ENCODE measurements at places on chromosomes 2 and 18. TPM values are rescaled to one million over a fixed set of nuclear protein-coding genes. Genes with fewer than 3 reads are reported as not detected.
A peak's percentile ranks its signal among the peaks of the same experiment; 100 is the strongest.

Gene CAVIN2
- total RNA-seq, result 0.14 TPM

Gene LIMS4
- not detected for total RNA-seq

Gene TMEM17
- not detected for total RNA-seq

Gene KCNIP3
- total RNA-seq, result 0.52 TPM

Gene ARMC9
- 0.16 TPM for total RNA-seq

Gene CD207
- total RNA-seq, result not detected

Gene SYT4
- not detected for total RNA-seq

Gene POTEJ
- not detected for total RNA-seq

Gene DRC1
- not detected for total RNA-seq

Gene MOGAT1
- total RNA-seq, result not detected

Gene ASB18
- total RNA-seq, result not detected

DNA sequence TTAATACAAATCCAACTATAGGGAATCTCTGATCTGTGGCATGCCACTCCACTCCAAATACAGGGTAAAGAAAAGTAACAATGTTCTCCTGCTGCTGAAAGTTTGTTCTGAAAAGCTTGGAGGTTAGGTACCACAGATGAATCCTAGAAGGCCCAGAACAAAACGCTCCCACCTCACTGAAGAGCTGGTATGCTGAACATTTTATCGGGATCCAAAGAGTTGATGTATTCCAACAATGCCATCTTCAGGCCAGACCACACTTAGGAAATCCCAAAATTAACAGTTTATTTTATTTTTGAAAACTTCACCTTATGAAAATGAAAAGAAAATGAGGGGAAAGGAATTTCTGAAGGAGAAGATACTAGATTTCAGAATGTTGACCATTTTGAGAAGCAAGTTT is 145.1 kb upstream of the CDH19 start:
- no peak for DNase-seq

- no peak for DNase-seq
Measured at GRCh38 chr2:107411267-107411666, 415.4 kb upstream of the RGPD4 start.

GRCh38 chr2:102143450-102143985 is 972 bp downstream of the IL1R1 start:
- DNase-seq, result no peak

DNA sequence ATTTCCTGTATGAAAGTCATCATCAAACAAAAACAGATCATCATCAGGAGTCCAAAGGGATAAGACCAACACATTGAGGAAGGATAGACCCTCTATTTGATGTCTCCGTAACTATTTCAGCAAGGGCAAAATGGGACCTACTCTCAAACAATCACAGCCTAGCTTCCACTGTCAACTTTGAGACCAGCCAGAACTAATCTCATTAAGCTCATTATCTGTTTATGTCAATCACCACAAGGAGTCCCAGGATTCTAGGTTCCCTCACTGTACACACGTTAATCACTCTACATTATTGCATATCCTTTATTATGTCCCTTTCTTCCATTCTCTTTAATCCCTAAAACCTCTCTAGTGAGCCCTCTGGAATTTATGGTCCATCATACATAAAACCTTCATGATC is 370.3 kb upstream of the LINC00305 start:
- DNase-seq, result no peak

DNA sequence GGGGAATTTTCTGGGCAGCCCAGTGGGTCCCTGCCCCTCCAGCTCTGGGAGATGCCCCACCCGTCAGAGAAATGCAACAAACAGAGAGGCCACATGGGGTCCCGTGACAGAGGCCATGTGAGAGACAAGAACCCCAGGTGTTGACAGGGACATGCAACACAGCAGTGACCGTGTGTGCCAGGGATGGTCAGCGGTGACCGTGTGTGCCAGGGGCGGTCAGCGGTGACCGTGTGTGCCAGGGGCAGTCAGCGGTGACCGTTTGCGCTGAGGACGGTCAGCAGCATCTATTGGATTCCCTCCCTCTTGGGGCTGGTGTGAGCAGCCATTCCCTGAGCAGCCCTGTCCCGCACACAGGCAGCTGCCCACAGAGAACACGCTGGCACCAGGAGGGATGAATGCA is 146.6 kb upstream of the OTOS start:
- no peak for DNase-seq

DNA sequence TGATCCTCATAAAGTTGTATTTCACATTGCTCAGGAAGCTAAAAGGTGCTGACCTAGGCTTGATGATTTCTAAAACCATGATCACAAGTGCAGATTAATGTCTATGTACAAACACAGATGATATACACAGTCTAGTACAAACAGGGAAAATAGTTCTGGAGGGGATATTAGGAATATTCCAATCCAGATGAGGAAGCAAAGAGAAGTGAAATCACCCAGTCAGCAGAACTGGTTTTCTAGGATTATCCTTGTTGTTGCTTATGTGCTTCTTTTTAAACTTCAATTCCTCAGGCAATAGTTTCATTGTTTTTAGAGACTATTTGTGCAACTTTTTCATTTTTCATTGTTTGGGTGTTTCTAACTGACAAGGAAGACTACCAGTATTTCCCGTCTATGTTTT is 4.7 kb downstream of the IL1A start:
- no peak for DNase-seq

DNA sequence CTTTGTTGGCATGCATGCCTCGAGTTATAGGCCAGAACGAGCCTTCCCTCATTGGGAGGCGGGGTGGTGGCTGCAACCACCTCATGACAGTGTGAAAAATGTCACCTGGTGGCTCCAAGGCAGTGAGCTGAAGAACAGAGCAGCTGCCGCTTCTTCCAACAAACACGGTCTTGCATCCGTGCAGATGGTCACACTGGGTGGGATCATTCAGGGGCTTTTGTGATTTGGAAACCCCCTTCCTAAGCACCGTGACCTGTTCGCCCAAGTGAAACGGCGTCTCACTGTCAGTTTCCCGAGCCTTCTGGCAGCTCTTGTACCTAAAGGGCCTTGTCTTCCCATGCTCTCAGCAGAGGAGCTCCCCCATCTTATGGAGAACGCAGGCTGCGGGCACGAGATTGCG is 159.7 kb downstream of the NAPG start:
- no peak for DNase-seq

- peak; percentile 12 for DNase-seq
Measured at GRCh38 chr2:151289972-151290866, 751 bp upstream of the NMI start.

DNA sequence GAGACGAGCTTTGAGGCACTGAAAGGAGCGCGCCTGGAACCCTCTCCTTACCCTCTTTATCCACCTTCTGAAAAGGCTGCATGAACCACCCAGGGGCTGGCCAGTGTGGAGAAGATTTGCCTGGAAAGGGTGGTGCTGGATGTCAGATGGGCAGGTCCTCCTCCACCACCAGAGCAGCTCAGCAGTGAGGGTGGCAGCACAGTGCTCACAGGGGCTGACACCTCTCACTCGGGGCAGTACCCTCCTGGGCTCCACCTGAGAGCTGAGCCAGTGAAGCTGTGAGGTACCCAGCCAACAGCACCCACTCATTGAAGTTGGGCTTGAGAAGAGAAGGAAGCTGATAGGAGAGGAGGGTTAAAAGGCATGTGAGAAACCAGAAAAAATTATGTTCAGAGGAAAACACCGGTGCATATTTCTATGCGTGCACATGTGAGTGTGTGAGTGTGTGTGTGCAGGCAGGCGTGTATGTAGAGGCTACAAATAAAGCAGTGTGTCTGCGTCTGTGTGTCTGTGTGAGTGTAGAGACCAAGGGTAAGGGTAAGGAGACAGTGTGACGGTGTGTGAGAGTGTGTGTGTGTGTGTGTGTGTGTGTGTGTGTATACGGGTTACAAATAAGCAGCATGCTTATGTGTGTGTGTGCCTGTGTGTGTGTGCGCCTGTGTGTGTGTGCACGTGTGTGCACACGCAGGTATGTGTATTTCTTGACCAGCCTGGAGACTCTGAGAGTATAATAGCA is 40.7 kb downstream of the TEX44 start:
- no peak for DNase-seq

- DNase-seq, result no peak
Measured at GRCh38 chr2:191760655-191761262, 82.8 kb downstream of the NABP1 start.

DNA sequence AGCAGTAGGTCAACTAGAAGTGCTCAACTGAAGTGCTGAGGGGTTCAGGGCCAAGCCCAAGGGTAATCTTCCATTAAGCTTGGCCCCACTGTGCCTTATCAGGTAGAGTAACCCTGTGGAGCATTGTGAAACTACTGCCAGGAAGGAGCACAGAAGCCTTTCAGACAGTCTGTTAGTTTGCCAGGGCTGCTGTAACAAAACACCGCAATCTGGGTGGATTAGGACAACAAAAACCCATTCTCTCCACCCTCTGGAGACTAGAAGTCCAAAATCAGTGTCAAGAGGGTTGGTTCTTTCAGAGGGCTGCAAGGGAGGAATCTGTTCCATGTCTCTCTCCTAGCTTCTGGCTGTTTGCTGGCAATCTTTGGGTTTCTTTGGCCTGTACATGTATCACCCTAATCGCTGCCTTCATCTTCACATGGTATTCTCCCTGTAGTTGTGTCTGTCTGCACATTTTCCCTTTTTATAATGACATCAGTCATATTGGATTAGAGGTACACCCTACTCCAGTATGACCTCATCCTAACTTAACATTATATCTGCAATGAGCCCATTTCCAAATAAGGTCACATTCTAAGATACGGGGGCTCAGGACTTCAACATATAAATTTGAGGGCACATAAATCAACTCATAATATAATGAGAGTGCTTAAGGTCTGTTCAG is 21.2 kb downstream of the VIT start:
- no peak for DNase-seq

DNA sequence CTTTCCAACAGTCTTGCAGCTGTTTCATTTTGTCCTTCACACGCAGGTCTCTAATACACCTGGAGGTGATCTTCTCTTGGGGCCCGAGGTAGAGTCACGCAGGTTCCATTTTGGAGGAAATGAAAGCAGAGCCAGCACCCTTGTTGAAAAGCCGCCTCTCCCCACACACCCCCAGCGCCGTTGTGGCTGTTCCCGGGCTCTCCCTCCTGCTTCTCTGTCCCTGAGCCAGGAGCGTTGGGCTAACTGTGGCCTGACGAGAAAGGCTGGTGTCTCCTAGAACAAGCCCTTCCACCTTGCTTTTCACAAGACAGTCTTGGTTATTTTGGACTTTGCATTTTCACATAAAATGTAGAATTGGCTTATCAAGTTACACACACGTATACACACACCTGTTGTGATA is 16.3 kb downstream of the SNED1 start:
- DNase-seq, result no peak

- peak; percentile 70 for DNase-seq
Measured at GRCh38 chr2:42568401-42569115, at the start of gene MTA3. Gene MTA3 (plus strand): TSS chr2:42568632. CDS start chr2:42568746, 114 bp downstream.

- DNase-seq, result no peak
Measured at GRCh38 chr18:61727241-61728193, 165.3 kb downstream of the RNF152 start.

DNA sequence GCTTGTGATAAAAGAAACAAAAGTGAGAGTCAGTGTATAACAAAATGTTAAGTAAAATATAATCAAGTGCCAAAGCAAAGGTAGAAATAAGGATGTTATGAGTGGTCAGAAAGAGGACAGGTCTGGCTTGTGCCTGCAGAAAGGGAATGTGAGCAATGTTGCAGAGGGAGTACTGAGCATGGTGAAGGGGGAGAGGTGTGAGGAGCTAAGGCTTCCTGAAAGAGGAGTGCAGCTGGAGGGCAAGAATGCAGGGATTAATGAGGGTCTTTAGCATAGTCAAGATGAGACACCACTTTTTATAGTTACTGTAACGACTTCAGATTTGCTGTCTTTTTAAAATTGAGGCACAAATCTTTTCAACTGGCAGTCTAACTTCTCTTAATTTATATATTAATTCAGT is 22.0 kb upstream of the FIGN start:
- DNase-seq, result no peak

- no peak for DNase-seq
Measured at GRCh38 chr18:6504605-6505497, 90.1 kb upstream of the L3MBTL4 start.

GRCh38 chr2:143210446-143210819 is 81.2 kb downstream of the ARHGAP15 start:
- DNase-seq, result no peak

DNA sequence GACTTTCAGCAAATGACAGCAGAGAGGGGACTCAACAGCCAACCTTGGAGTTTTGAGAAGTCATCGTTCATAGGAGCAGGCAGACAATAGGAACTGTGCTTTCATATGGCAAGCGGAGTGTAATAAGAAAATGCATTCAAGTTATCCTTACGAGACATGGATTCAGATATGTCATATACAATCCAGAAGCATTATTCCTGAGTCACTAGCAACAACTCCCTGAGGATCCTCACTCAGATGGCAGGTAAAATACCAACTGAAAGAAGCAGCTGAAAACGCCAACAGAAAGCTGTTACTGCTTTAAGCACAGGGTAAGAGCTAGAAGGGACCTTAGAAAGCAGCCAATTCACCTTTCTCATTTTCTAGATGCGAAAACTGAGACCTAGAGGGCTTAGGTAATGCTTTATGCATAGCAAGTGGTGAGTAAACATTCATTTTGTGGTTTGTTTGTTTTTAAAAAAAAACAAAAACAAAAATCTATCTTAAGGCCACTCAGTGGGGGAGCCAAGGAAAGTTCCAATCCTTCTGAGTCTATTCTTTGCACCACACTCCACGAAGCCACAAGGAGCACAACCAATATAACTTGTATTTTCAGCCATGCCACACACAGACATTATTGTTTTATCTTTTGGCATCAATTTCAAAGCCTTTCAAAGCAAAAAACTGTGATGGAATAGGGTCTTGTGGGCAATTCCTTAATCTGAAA is 89.1 kb upstream of the RIOK3 start:
- DNase-seq, result no peak

- DNase-seq, result no peak
Measured at GRCh38 chr2:64601785-64602391, 51.8 kb downstream of the SERTAD2 start.

- no peak for DNase-seq
Measured at GRCh38 chr2:185108588-185108987, 510.3 kb downstream of the ZNF804A start.

DNA sequence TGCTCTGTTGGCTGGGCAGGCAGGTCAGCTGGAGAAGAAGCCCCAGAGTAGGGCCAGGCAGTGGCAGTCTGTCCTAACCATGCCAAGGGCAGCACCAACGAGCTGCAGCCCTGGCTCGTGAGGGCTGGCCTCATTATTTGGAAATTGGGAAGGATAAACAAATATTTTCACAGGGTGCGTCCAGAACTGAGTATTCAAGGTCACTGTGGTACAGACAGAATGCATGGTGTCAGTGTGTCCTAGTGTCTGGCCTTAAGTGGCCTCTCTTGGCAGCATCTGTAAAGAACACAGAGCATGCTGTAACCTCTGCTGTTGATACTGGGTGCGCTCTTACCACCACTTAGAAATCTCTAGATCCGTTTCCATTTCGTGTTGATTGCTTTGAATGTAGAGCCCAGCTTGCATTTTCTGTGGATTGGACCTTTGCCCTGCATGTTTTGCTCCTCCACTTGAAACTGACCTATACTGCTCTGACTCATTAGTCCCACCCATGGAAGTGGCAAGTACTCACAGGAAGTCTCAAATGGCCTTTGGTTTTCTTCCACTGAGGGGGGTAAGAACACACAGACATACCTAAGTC is 88.2 kb downstream of the GREB1L start:
- no peak for DNase-seq

GRCh38 chr2:24744356-24744755 is 48.8 kb downstream of the PTRHD1 start:
- DNase-seq, result no peak

GRCh38 chr2:152627351-152627957 is 89.8 kb downstream of the PRPF40A start:
- no peak for DNase-seq
